ENCODE measurements at places on chromosomes 16 and 17. TPM values are rescaled to one million over a fixed set of nuclear protein-coding genes. Genes with fewer than 3 reads are reported as not detected.

- DNase-seq = no peak
- no peaks in the 10 kb centered on the region for H3K27me3 ChIP-seq
- no peaks in the 10 kb centered on the region for H3K4me1 ChIP-seq
- no peak overlapping the region for H3K4me3 ChIP-seq
- no peaks in the 10 kb centered on the region for H3K36me3 ChIP-seq
- H3K27ac ChIP-seq = no peak overlapping the region
Observed at GRCh38 chr16:80836846-80837245, 32.4 kb upstream of the CDYL2 start.

GRCh38 chr17:78528541-78528940 lies 48.7 kb downstream of the DNAH17 start:
- no peaks in the 10 kb centered on the region for H3K4me1 ChIP-seq
- H3K4me3 ChIP-seq = no peak overlapping the region
- H3K27me3 ChIP-seq = no peaks in the 10 kb centered on the region
- no peak for DNase-seq
- H3K36me3 ChIP-seq = no peaks in the 10 kb centered on the region

CYB5D1 gene
- 17.6 TPM for total RNA-seq

- no peaks in the 10 kb centered on the region for H3K4me1 ChIP-seq
- H3K4me3 ChIP-seq = no peak overlapping the region
- no peak overlapping the region for H3K27ac ChIP-seq
Observed at GRCh38 chr17:38417210-38417951, 10.9 kb upstream of the ARHGAP23 start.

FAHD1 gene
- 19.3 TPM for total RNA-seq

DNA sequence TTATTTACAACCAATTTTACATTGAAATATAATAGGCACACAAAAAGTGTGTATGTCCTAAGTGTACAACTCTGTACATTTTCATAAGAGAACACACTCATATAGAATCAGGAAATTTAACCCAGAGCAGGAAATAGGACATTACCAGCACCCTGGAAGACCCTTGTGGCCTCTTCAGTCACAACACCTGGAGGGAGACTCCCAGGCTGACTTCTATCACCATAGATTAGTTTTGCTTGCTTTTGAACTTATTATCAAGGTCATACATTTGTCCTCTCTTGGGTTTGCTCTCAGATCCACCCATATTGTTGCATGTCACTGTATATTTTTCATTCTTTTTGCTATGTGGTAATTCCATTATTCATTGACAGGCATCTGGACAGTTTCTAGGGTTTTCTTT lies 5.8 kb downstream of the RIPOR1 start:
- DNase-seq = no peak
- no peak overlapping the region for H3K27ac ChIP-seq
- H3K36me3 ChIP-seq = no peaks in the 10 kb centered on the region
